ENCODE measurements at places on chromosomes 2 and 18. TPM values are rescaled to one million over a fixed set of nuclear protein-coding genes. Genes with fewer than 3 reads are reported as not detected.

EDAR gene
- total RNA-seq: not detected

IL36RN gene
- total RNA-seq: not detected

CYP20A1 gene
- total RNA-seq: 22.5 TPM

CPO gene
- not detected for total RNA-seq

TUBB6 gene
- total RNA-seq: 37.9 TPM

LBX2 gene
- total RNA-seq: not detected

LYPD6 gene
- 17.5 TPM for total RNA-seq

GALNT14 gene
- total RNA-seq: 16.0 TPM

MLPH gene
- total RNA-seq: not detected

MAP3K19 gene
- total RNA-seq: 1.6 TPM

MFSD6 gene
- total RNA-seq: 82.6 TPM

UGT1A10 gene
- not detected for total RNA-seq

ASAP2 gene
- total RNA-seq: 72.6 TPM

CETN1 gene
- not detected for total RNA-seq
